ENCODE measurements at places on chromosomes 12 and 14.

GRCh38 chr12:15165012-15165659 lies 56.1 kb downstream of the RERG start:
- DNase-seq = no peak

- peak; percentile 39 for DNase-seq
Observed at GRCh38 chr14:22071006-22071405, 397.4 kb upstream of the OR4E1 start.

DNA sequence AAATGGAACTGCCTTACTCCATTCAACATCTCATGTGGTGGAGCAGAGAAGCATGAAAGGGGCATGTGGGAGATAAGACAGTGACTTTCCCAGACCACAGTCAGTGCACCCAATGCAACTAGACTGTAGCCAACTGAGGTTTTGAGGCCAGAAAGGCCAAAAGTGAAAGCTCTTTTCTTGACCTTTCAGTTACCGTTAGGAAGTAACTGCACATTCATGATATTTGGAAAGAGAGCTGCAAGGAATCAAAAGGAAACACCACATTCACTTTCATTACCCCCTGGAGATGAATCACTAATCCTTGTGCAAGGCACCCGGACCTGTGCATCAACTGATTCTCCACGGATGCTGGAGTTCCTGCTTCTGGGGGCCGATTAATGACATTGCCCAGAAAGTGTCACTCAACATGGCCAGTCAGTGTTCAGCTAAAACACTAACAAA lies 72.9 kb upstream of the ELK3 start:
- no peak for DNase-seq

DNA sequence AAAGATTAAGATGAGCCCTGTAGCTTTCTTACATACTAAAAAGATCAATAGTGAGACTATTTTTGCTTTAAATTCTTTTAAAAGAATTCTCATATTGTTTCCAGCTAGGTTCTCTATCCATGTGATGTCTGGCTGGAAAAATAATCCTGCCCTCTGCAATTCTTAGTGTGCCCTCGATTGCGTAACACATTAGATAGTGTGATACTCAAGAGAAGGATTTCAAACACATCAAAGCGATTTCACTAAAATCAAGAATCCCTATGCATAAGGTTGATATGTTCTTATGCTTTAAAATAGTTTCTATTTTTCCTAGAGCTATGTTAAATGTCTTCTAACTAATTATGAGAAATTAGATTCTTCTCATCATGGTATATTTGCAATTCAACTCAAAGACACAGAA lies 127.3 kb upstream of the PLEKHA5 start:
- DNase-seq = no peak

DNA sequence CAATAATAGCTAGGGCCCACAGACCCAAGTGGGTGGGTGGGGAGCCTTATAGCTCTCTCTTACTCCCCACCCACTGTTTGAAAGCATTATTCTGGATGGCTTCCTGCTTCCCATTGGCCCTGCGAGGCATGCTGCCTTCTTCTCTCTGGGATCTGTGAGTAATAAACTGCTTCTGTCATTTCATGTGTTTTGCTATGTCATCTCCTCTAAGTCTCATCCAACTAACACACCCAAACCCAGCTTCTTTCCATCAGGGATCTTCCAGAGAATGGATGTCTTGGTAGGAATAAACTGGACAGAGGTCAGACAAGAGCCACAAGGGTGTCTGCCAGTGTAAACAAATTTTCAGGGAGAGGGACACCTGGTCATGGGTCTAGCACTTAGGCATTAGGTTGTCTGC lies 66.4 kb upstream of the BDKRB2 start:
- no peak for DNase-seq

DNA sequence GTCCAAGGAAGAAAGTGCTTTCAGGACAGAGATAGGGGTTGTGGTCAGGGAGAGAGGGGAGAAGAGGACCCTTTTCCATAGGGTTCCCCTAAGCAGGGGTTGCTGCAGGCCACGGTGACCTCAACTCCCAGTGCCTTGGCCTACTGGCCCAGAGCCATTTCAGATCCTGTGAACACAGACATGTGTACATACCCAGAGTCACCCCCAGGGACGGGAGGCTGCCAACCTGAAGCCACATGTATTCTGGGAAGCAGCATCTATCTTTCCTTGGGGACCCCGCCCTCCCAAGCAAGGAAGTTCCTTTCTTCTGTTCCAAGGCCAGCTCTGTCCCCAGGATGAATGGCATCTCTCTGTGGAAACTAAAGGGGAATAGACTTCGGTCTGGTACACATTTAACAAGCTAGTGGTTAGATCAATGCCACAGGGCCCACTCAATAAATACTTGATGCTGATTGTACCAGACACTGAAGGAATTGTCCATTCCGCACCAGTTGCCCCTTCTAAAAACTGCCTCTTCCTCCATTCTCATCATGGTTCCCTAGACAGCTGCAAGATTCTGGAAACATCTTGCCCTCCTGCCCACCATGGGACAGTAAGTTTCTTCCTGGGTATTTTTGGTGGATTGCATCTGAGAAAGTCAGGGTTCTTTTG lies 25.2 kb upstream of the DGLUCY start:
- no peak for DNase-seq

DNA sequence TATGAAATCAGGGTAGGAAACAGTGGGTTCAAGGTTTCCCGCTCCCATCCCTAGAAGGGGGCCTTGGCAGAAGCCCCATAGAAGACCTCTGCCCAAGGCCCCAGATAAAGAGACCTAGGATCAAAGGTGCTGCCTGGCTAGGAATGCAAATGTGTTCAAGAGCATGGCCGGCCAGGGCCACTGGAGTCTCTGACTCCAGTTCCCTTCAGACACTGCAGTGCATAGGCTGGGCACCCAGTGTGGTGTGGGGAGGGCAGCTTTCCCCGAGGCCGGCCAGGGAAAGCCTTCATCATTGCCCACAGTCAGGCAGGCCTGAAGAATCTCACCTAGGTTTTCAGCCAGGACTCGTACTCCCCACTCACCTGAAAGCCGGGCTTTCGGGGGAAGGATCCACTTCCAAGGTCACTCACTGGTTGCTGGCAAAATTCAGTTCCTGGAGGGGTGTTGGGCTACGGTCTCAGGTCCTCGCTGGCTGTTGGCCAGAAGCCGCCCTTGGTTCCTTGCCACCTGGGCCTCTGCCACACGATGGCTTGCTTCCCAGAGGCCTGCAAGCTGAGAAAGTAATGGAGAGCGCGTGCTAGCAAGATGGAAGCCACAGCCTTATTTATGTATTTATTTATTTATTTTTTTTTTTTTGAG lies 9.7 kb upstream of the PEBP1 start:
- no peak for DNase-seq

DNA sequence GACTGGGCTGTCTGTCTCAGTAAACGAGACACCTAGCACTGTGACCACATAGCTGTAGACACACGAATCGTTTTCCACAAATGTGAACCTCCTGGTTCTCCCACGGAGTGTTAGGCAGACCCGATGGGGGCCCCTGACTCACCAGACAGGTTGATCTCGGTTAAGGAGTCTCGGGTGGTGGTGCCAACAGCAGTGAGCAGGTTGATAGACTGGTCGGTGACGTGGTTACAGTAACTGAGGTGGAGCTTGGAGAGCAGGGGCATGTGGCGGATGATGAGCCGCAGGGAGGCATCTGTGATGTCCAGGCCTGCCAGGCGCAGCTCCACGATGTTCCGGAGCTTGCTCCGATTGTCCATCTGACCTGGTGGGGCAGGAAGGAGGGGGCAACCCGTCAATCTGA lies 39.8 kb downstream of the RNF34 start:
- no peak for DNase-seq
